ENCODE measurements at places on chromosomes 3 and 15.

DNA sequence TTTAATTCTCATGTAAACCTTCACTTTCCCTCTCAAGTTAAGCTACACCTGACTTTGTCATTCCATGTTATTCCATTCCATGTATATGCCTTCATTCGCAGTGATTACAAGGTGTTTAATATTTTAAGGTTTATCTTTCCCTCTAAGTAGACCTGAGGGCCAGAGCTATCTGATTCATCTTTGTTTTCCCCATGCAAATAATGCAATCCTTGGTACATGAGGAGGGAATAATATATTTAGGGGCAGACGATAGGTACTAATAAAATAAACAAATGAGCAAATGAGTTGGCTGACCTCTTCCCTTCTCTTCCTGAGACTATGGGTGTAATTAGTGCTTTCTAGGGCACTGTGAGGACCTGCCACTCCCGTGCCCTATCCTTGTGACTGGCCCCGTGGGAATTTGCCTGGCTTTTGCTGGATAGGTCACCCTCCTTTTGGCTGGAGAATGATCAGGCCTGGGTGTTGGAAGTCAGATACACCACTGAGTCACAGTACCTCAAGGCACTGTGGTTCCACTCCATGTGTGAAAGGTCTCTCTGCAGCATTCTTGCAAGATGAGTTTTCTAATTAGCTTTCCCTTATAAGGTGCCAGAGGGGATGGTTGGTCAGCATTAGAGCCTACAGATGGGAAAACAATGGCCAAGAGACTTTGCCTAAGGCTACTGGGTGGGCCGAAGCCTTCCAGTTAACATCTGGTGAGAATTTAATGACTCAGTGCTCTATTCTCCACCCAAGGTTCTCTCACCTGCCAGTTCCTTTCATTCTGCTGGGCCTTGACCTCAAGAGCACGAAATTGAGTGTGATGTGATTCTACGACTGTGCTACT is 183.2 kb downstream of the P3H2 start:
- no peak for DNase-seq

DNA sequence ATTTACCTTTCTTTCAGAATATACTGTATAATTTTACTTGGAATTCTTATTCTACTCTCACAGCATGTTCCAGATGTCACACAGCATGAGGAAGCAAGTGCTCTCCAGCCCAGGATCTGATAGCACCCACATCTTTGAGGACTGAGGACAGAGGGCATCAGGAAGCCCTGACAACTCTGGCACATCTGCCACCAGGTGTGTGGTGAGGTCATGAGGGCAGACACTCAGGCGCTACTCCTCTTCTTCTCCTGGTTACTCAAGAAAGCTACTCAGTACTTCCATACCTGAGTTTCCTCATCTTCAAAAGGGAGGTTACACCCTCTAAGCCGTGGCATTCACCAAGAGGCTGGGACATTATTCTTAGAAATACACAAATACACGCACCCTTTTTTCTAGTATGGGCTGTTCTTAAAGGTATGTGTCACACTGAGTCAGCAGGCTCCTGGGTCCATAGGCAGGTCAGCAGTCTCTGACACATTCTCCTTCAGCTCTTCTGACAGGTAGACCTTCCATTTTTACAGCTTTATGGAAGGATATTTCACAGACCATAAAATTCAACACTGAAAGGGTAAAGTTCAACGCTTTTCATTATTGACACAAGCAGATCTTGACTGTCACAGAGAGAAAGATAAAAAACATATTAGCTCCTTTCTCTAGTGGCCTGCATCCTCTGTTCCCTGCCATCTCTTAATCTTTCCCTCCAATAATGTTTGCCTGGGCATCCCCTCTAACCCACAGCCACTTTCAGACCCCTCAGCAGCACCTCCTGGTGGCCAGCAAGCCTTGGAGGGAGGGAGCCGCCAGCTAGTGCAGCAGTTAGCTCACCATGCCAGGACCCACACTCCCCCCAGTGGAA is 103.2 kb upstream of the TJP1 start:
- DNase-seq = peak; percentile 63

GRCh38 chr3:43649365-43649968 is 27.7 kb upstream of the ANO10 start:
- peak; percentile 38 for DNase-seq

DNA sequence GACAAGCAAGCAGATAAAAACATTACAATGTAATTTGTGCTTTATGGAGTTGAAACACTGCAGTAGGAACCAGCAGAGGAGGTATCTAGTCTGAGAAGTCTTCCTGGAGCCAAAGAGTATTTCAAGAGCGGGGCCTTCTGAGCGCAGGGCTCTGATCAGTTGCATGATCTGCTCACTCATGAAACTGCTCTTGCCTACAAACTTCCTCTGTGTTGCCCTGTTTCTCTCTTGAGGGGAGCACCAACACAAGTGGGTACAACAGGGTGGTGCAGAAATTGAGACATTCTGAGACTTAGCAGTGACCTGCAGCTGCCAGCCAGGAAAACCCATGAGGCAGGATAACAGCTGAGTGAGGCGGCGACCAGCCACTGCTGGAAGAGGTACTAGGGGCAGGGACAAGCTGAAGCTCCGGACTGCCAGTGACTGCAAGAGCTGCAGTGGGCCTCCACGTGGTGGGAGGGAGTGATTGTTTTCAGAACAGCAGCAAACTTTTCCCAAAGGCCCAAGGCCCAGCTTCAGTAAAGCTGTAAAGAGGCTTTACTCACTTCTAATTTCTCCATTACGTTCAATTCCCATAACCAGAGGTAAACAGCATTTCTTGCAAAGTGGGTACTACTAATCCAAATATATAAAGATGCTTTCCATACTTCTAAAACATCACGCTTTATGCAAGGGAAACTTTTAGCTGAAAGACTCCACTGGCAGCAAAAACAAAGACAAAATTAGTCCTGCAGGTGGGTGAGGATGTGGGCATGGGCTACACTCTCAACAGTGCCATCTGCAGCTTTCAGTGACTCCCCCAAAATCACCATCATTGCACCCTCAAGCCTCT is 69.0 kb upstream of the LPP start:
- DNase-seq = no peak

- DNase-seq = no peak
Observed at GRCh38 chr3:32200992-32201758, 37.3 kb upstream of the CMTM8 start.
